Inflammatory macrophage treated with lipopolysaccharide for 4 hours (primary cell): ENCODE measurements at places on chromosomes 5 and 9.

DNA sequence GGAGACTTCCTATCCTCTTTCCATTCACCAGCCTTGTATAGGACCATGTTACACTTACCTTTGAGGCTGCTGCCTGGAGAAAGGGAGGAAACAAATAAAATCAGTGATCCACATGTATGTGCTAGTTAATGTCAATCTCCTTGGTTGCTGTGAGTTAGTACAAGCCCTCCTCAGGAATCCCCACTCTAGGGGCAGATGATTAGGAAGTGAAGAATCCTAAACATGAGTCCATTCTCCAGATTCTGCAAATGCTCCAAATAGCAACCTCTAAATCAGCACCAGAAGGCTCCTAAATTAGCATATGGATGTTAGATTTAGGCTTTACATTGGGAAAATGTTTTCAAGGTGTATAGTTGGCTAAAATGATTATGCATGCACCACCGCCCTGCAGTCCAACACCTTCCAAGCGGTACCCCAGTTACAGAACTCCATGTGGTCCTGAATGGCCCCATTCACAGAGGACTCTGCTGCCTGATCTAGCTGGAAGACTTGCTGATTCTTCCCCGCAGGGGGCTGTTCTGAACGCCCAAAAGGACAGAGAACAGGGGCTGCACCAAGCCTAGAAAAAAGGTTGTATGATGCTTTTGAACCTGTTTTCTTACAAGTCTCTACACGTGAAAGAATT lies 123.2 kb downstream of the TLE1 start:
- no peak for DNase-seq

GRCh38 chr5:71938895-71939294 lies 168.4 kb upstream of the MAP1B start:
- no peak for DNase-seq

- no peak for DNase-seq
These were observed 49.7 kb upstream of the PLEKHG4B start for GRCh38 chr5:42250-42649.

DNA sequence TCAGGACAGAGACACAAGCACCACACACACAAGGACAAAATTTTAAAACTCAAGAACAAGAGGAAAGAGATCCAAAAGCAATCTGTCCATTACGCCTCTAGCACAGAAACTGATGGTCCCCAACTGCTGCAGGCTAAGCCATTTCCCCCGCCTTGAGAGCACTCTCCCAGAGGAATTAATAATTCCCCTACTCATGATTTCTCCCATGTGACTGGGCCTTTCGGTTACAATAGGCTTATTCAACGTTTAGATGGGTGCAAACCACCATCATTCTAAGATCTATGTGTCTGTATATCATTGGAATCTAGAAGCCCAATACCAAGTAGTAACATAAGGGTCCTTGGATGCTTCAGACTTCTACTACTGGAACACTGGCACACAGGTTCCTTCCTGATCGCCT lies 18.8 kb downstream of the BRD8 start:
- DNase-seq: no peak

DNA sequence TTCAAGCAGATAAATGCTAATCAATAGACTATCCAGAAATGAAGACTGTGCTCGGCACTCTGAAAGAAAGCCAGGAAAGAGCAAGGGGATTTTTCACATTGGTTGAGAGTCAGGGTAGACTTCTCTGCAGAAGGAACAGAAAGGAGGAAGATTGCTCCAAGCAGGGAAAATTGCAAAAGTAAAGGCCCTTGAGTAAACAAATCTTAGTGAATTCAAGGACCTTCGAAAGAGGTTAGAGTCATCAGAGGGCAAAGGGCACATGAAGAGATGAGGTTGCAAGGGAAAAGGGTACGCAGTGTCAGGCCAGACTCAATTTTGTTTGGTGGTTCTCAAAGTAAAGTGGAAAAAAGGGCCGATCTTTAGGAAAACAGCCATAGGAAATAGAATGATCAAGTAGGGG lies 157.6 kb upstream of the RAI14 start:
- DNase-seq: peak; percentile 93

DNA sequence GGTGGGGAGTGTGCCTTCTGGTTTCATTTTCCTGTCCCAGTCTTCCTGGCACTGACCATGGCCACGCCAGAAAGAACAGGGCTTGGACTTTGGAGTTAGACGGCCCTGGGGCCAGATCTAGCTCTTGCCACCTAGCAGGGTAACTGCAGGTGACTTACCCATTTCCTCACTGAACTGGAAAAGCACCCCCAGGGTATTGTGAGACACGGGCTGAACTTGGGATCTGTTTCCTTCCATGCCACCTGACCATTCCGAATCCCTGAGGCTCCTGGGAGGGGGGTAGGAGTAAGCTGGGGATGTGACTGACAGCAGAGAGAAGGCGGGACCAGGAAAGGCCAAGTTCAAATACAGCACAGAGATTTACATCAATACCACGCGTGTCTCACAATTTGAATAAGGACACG lies 9.4 kb downstream of the HNRNPAB start:
- no peak for DNase-seq

DNA sequence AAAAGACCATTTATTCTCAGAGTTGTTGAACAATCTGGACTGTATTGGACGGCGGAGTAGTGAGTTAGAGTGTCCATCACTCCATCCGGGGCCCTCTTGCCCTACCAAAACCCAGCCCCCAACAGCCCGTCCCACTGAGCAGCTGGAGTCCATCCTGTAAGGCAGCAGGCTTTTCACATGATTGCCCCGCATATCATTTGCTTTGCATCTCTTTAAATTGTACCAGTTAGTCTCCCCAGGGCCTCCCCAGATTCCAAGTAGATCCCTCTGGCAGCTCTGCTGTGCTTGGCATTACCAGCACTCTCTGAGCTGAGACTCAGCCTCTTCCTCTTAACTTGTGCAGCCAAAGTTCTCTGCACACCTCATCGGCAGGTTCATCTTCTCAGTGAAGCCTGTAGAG lies 48.6 kb upstream of the ADCY2 start:
- DNase-seq: no peak

GRCh38 chr9:87435189-87435880 lies 62.3 kb upstream of the DAPK1 start:
- DNase-seq: no peak

DNA sequence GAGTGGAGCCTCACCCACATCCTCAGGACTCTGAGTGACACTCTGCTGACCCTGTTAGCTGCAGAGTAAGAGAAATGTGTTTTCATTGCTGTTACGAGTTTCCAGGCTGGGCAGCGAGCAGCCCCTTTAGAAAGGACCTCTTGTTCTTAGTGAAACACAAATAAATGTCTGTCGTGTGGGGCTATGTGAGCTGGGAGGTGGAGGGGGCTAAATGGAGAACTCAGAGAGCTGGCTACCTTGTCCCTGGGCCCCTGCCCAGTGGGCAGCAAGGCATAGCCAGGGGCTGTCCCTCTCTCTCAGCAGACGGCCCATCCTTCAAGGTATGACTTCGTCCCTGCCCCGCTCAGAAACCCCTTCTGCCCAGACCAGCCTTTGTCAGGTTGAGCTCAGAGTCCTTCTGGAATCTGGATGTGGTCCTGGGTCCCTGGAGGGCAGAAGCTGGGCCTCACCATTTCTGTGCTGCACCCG lies 10.2 kb downstream of the DCANP1 start:
- no peak for DNase-seq

- DNase-seq: no peak
These were observed 26.9 kb downstream of the SRD5A1 start for GRCh38 chr5:6659941-6660684.

GRCh38 chr5:35488791-35489190 lies 128.9 kb upstream of the SPEF2 start:
- DNase-seq: peak; percentile 38

DNA sequence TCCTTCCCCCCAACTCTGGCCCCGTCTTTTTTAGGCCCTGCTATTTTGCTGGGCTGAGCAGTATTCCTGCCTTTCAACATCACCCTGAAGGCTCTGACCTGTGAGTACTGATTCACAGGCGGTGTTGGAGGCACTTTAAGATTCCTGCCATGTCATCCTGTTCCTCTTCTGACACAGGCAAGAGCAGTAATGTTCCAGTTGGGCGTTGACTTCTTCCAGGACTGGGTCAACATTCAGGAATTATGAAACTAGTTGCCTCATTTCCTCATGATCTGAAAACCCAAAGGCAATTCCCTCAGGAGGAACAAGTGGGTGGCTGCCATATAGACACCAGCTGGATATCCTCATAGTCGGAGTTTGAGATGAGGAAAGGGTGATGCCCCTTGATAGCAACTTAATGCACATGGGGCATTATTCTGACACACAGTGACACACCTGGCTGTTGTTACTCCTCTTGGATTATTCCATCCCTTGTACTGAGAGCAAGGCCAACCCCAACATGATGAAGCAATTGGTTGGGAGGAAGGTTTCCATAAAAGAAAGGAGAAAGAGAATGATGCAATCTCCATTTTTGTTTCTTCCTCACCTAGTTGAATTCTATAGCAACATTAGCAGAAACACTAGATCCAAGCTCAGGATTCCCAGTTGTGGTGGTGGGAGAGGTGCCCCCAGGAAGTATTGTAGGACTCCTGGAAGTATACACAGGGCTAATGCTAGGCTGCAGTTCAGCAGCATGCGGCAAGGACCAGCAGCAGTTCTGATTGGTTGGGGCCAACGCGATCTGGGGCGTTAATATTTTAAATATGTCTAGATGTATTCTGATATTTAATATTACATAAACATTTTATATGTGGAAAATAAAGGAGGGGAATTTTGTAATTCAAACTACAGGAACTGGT lies 19.6 kb upstream of the GLRX start:
- DNase-seq: peak; percentile 95

DNA sequence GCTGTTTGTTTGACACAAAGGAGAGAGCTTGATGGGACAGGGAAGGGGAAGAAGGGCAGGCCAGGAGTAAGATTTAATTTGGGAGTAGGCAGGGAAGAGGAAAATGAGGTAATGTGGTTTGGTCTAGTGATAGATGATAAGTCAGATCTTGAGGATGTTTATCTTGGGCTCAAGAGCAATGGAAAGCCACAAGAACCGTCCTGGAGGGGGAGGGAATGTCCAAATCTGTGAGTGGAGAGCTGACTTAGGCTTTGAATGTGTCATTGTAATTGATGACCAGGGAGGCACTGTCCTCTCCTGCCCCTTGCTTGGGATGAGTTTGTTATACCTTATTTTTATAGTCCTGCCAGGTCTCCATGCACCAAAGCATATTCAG lies 37.5 kb downstream of the MAMDC2 start:
- DNase-seq: no peak

DNA sequence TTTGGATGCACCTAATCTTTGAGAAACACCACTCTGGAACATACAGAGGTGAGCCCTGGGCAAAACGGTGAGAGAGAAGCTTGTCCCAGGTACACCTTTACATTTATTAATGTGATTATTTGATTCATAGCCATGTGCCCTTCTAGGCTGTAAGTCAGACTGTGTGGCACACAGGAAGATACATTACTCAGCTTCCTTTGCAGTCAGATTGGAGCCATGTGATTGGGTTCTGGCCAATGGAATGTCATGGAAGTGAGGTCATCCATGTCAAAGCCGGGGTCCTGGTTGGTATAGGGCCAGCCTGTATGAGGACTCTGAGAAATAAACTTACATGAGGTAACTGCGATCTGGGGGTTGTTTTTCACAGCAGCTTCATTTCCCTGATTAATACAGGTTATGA lies 106.8 kb upstream of the CD180 start:
- peak; percentile 38 for DNase-seq

DNA sequence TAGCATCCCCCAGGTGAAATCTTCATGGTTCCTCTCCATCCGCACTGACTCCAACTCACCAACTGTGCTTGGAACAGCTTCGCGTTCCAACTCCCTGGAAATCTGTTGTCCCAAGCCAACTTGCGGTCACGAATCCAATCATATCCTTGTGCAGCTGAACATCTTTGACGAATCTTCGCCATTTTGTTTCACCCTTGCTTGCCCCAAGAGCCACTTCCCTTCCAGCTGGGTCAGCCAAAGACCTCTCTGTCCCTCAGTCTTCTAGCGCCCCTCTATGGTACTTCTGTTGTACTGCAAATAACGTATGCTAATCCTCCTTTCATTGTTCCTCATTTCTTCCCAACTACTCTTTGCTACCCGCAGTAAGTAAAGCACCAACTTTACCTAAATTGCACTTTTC lies 61.0 kb upstream of the TARS1 start:
- peak; percentile 48 for DNase-seq

DNA sequence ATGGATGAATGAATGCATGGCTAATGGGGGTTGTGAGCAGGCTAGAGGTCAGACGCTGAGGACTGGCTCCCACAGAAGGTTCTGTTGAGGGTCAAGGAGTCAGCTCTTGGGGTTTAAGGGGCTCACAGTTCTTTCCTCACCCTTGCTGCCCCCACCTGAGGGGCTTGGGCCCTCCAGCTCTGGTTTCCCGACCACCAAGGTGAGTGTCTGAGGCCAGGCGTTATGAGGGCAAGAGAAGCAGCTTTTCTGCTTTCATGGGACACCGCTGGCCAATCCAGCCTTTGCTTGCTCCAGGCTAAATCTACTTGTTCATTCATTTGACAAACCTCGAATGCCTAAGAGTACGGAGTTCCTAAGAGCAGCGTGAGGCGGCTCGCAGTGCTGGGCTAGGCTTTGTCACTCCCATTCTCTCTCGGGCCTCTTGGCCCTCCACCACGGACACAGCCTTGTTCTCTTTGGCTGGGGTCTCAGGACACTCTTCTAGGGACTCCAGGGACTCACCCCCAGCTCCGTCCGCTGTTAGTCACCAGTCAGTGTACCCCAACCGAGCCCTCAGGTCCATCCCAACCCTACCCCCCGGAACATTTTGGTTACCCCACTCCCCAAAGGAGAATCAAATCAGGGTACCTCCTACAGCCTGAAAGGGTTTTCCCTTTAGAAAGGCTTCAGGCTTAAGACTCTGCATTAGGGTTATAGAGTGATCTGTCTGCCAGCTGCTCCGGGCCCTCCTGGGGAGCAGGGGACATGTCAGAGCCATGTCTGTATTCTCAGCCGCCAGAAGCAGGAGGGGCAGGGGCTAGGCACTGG lies 210.1 kb upstream of the MVB12B start:
- DNase-seq: no peak

- peak; percentile 95 for DNase-seq
These were observed 323.7 kb downstream of the ARRDC3 start for GRCh38 chr5:91059409-91059808.

- no peak for DNase-seq
These were observed 56.9 kb upstream of the STXBP1 start for GRCh38 chr9:127554966-127555839.

DNA sequence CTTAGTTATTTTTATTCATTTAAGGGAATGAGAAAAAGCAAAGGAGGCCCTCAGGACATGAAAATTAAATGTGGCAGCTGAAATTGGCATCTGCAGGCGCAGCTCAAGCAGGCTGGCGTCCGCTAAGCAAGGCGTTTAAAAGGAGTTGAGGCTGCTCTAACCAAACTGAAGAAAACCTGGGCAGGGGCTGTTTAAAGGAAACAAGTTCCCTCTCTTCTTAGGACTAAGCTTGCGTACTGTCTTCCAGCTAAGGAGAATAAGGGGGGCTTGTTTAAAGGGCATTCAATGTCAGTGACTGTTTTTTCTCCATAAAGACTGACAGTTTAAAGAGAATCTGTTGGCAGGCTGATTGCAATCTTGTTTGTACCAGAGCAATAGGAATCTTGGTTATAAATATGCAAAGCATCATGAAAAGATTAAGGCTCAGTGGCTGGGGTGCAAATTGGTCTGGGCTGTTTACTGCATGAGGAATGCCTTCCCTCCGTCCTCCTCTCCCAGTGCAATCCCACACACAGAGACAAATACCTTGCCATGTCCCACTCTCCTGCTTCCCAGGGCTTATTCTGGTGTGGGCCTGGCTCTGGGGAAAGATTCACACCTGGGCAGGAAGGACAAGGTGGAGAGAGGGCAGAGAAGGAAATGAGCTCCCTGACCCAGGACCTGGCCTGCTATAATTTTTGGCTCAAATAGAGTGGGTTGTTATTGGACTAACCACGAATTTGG lies 85.9 kb upstream of the LIFR start:
- DNase-seq: no peak
